ENCODE measurements at places on chromosomes 4 and X. TPM values are rescaled to one million over a fixed set of nuclear protein-coding genes. Genes with fewer than 3 reads are reported as not detected.

- DNase-seq, result no peak
Measured at GRCh38 chr4:41943506-41943905, 8.3 kb downstream of the TMEM33 start.

The CCDC120 gene
- 14.8 TPM for polyA plus RNA-seq

The L1CAM gene
- 179 TPM for polyA plus RNA-seq

DNA sequence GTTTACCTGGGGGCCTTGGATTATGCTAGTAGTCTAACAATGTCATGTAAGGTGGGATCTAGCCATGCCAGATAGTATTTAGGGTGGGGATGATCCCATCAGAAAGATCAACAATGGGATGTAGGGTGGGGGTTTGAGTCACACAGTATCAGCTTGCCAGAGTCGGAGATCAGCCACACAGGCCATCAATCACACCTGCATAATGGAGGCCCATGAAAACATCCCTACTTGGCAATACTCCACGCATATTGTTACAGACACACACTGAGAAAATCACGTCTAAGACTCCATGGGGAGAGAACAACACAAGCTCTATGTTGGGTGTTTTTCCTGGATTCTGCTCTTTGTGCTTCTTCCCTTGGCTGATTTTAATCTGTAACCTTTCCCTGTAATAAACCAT, 49.5 kb upstream of the SLC25A4 start:
- DNase-seq, result no peak

- DNase-seq, result no peak
Measured at GRCh38 chr4:141302924-141303323, 82.2 kb downstream of the ZNF330 start.

- no peak for DNase-seq
Measured at GRCh38 chr4:138861135-138861534, 154.4 kb upstream of the NOCT start.

- DNase-seq, result no peak
Measured at GRCh38 chrX:67723580-67724351, 179.9 kb downstream of the AR start.

Measured in spinal cord (tissue), 10 donors.